ENCODE measurements at places on chromosomes 7 and 10. TPM values are rescaled to one million over a fixed set of nuclear protein-coding genes. Genes with fewer than 3 reads are reported as not detected.
A peak's percentile ranks its signal among the peaks of the same experiment; 100 is the strongest.

Gene OR2A12
- total RNA-seq, result not detected

DNA sequence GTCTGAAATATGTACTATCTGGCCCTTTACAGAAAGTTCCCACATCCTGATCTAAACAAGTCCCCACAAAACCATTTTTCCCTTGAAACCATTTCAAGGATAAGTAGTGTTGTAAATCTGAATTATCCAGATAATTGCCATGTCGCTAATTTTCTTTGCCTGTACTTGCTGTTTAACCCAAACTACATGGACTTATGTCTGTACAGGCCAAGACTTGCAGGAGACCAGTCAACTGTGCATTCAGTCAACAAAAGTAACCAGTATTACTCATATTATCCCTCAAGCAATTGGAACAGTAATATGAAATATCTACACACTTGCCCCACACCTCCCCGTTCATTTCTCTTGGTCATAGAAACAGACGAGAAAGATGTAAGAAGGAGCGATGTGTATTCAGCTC lies 347.8 kb upstream of the NFE2L3 start:
- no peaks in the 10 kb centered on the region for H3K36me3 ChIP-seq
- DNase-seq, result no peak
- no peaks in the 10 kb centered on the region for H3K27me3 ChIP-seq
- H3K27ac ChIP-seq, result no peak overlapping the region
- peaks cover 20% of the 10 kb centered on the region for H3K4me1 ChIP-seq

DNA sequence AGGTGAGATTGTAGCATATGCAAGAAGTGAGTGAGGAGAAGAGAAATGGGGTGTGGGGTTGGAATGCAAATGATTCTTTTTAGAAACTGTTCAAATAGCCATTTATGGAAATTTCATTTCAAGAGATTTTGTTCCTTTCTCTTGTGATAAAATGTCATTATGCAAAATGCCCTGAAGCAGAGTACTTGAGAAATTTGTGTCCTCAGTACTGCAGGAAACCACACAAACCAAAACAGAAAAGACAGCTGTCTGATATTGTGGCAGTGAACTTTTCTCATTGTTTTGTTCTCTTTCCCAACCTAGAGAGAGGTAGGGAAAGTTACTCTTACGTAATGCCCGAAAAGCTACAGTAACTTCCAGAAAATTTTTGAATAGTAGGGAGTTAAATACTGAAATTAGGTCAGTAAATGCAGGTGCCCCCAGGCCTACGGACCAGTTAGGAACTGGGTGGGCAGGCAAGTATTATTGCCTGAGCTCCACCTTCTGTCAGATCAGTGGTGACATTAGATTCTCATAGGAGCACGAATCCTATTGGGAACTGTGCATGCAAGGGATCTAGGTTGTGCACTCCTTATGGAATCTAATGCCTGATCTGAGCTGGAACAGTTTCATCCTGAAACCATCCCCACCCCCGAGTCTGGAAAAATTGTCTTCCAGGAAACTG lies 34.0 kb downstream of the DLD start:
- H3K27ac ChIP-seq, result no peak overlapping the region
- H3K4me3 ChIP-seq, result no peak overlapping the region
- peaks cover 33% of the 10 kb centered on the region for H3K36me3 ChIP-seq
- DNase-seq, result no peak

Gene HOGA1
- total RNA-seq, result 3.8 TPM

DNA sequence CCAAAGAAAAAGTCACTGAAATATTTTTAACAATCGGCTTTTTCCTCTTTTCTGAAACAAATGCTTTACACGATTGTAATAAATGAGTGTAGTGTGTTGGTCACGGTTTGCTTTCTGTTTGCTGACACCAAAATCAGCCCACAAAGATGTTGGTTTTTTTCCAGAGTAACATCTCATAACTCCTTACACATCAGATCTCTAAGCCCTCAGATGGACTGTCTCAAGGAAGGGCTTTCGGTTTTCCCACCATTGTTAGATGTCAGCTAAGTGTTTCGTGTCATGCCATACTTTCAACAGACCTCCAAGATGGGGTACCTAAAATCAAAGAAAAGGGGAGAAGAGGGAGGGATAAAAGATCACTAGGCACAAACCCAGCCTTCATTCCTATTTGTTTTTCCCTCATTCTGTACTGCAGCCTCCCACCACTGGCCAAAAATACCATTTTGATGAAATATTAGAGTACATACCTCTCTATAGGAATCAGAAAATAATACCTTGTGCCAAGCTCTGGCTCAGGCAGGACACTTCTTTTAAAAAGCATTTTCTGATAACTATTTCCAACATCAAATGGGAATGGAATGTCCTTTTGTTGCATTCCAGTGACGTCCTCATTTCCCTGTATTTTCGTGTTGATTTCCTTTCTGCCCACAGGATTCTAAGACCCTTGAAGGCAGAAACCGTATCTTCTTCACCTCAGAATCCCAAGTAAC lies 159.1 kb downstream of the DGKI start:
- H3K4me1 ChIP-seq, result no peaks in the 10 kb centered on the region
- H3K36me3 ChIP-seq, result no peaks in the 10 kb centered on the region
- no peak overlapping the region for H3K4me3 ChIP-seq
- peak; percentile 75 for DNase-seq
- H3K27ac ChIP-seq, result no peak overlapping the region

DNA sequence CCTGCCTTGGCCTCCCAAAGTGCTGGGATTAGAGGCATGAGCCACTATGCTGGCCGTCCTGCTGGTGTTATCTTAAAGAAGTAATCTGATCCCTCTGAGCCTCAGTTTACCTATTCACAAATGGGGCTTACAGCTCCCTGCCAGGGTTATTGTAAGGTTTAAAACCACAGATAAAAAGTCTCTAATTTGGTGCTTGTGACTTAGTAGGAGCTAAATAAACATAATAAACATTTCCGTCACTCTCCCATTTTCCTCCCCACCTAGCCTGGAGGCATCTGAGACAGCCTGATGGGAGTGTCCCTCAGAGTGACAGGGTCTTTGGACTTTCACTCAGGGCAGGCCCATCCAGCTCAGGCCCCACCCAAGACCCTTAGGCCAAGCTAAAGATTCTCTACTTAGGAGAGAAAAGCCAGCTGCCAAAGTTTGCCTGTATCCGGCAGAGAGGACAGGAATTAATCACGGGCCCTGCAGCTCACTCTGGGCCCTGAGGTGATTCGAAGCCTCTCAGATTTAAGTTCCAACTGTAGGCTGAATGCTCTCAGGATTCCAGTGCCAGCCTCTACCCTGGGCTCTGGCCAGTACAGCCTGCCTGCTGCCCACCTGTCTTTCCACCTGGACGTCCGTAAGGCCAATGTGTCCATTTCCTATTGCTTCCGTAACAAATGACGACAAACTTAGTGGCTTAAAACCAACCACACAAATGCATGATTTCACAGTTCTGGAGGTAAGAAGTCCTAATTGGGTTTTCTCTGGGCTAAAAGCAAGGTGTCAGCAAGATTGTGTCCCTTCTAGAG lies 21.8 kb upstream of the DUSP5 start:
- H3K4me1 ChIP-seq, result no peaks in the 10 kb centered on the region
- H3K27me3 ChIP-seq, result no peaks in the 10 kb centered on the region
- no peak for DNase-seq
- no peak overlapping the region for H3K4me3 ChIP-seq
- no peak overlapping the region for H3K27ac ChIP-seq

GRCh38 chr7:1229202-1229947 lies 3.3 kb upstream of the UNCX start:
- peaks cover 100% of the 10 kb centered on the region for H3K27me3 ChIP-seq
- H3K27ac ChIP-seq, result no peak overlapping the region
- no peaks in the 10 kb centered on the region for H3K4me1 ChIP-seq
- no peak overlapping the region for H3K4me3 ChIP-seq
- no peak for DNase-seq
- H3K36me3 ChIP-seq, result no peaks in the 10 kb centered on the region

- no peaks in the 10 kb centered on the region for H3K27me3 ChIP-seq
- H3K27ac ChIP-seq, result no peak overlapping the region
- H3K36me3 ChIP-seq, result no peaks in the 10 kb centered on the region
- DNase-seq, result no peak
- H3K4me3 ChIP-seq, result no peak overlapping the region
- no peaks in the 10 kb centered on the region for H3K4me1 ChIP-seq
Measured at GRCh38 chr7:112726076-112726475, 64.1 kb downstream of the TMEM168 start.

Gene EMX2
- total RNA-seq, result not detected

GRCh38 chr10:14578060-14578952 lies 196.4 kb downstream of the FAM107B start:
- no peaks in the 10 kb centered on the region for H3K36me3 ChIP-seq
- no peak for DNase-seq
- H3K27me3 ChIP-seq, result no peaks in the 10 kb centered on the region
- no peaks in the 10 kb centered on the region for H3K4me1 ChIP-seq
- H3K4me3 ChIP-seq, result no peak overlapping the region

Gene LBX1
- total RNA-seq, result not detected

Gene PLEKHA8
- total RNA-seq, result 15.9 TPM

GRCh38 chr10:60260321-60260720 lies 129.4 kb downstream of the ANK3 start:
- H3K4me1 ChIP-seq, result peaks cover 8% of the 10 kb centered on the region
- no peak overlapping the region for H3K27ac ChIP-seq
- no peak for DNase-seq
- no peak overlapping the region for H3K4me3 ChIP-seq

DNA sequence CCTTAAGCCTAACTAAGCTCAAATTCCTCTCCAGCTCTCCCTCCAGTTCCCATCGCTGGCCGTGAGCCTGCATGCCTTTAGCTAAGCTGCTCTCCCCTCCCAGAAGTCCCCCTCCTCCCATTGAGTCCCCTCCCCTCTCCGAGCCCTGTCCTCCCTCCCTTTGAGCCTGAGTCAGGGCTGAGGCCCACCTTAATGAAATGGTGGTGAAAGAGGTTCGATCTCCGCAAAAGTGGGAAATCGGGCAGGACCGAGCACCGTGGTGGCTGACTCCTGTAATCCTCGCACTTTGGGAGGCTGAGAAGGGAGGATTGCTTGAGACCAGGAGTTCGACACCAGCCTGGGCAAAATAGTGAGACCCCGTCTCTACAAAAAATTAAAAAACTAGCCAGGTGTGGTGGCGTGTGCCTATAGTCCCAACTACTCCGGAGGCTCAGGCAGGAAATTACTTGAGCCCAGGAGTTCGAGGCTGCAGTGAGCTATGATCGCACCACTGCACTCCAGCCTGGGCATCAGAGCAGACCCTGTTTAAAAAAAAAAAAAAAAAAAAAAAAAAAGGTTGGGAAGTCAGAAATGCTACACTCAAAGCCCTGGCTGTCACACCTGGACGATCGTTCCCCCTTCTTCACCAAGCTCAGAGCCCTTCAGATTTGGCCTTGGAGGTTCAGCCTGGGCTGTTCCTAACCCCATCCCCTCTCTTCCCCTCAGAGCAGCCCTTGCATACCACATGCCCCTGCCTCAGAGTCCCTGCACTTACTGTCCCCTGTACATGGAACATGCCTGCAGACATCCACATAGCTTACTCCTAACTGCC lies 995 bp upstream of the CLDN3 start:
- H3K27me3 ChIP-seq, result peaks cover 42% of the 10 kb centered on the region
- peak overlapping the region; percentile 39 for H3K4me3 ChIP-seq
- DNase-seq, result no peak
- H3K4me1 ChIP-seq, result no peaks in the 10 kb centered on the region

Gene MUC3A
- not detected for total RNA-seq

Gene RHOBTB1
- total RNA-seq, result 15.4 TPM

Gene EIF5AL1
- total RNA-seq, result 0.27 TPM

DNA sequence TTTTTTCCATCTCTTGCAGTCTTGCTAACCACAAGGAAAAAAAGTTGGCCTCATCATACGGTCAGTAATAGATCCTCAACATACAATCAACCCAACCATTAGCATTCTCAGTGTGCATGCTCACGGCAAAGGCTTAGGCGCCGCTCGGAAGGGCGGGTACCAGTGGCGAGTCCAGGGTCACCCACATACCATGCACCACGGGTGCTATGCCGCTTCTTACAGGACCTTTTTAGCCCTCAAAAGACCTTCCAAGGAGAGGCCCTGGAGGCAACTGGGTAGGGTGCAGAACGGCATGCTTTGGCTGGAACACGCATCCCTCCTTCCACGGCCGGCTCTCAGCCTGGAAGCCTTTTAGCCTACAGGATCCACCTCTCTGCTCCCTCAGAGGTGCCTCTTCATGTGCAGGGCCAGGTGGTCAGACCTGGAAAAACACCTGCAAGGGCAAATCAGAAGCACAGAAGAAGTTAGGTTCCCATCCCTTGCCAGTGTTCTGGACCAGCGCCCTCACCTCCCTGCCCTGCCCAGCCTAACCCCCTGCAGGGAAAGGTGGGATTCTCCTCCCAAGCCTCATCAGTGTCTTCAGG lies 5.8 kb downstream of the KLF6 start:
- H3K27ac ChIP-seq, result no peak overlapping the region
- DNase-seq, result no peak
- peaks cover 12% of the 10 kb centered on the region for H3K27me3 ChIP-seq
- peaks cover 8% of the 10 kb centered on the region for H3K4me1 ChIP-seq
- no peak overlapping the region for H3K4me3 ChIP-seq

DNA sequence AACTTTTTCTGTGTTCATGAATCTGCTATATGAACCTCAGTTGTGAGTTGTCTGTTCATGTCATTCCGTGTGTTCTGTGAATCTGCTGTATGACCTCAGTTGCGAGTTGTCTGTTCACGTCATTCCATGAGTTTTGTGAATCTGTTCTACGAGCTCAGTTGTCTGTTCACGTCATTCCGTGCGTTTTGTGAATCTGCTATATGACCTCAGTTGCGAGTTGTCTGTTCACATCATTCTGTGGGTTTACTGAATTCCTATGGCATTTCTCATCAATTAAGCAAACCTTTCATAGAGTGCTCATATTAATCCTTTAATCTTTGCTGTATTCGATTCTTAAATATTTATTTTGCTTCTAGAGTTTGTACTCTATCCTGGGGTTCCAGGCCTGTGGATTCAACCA lies 150.6 kb downstream of the DIP2C start:
- no peak overlapping the region for H3K27ac ChIP-seq
- H3K4me3 ChIP-seq, result no peak overlapping the region
- no peaks in the 10 kb centered on the region for H3K4me1 ChIP-seq

Gene SLC26A3
- total RNA-seq, result not detected

Gene IL6
- not detected for total RNA-seq

DNA sequence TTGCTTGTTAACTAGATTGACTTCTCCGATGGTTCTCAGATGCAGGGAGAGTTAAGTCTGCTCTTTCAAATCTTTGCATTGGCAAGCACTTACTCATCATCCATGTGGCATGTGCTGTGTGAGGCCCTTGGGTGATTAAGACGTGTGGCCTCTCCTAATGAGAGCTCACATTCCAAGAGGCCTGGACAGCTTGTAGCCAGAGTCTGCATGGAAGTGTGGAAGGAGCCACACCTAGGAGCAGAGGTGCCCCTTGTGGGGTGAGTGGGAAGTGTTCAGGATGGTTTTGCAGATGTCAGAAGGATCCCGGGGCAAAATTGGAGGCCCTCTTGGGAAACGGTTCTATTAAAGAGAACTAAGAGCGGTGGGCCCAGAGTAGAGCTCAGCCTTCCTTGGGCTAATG lies 225.9 kb downstream of the PAXIP1 start:
- no peaks in the 10 kb centered on the region for H3K36me3 ChIP-seq
- no peaks in the 10 kb centered on the region for H3K4me1 ChIP-seq
- DNase-seq, result peak; percentile 13
- no peak overlapping the region for H3K4me3 ChIP-seq
- H3K27me3 ChIP-seq, result no peaks in the 10 kb centered on the region

Gene NPTX2
- total RNA-seq, result not detected

Gene MRPS17
- 7.8 TPM for total RNA-seq

GRCh38 chr7:117731455-117731854 lies 141.8 kb downstream of the CTTNBP2 start:
- H3K36me3 ChIP-seq, result peaks cover 37% of the 10 kb centered on the region
- H3K27ac ChIP-seq, result no peak overlapping the region
- DNase-seq, result no peak

GRCh38 chr10:5679606-5680005 lies 5.0 kb upstream of the TASOR2 start:
- peaks cover 15% of the 10 kb centered on the region for H3K27me3 ChIP-seq
- no peaks in the 10 kb centered on the region for H3K4me1 ChIP-seq
- no peaks in the 10 kb centered on the region for H3K36me3 ChIP-seq

Measured in cardiac muscle cell (in vitro differentiated cells and primary cell).